ENCODE measurements at places on chromosomes 7 and 10.

DNA sequence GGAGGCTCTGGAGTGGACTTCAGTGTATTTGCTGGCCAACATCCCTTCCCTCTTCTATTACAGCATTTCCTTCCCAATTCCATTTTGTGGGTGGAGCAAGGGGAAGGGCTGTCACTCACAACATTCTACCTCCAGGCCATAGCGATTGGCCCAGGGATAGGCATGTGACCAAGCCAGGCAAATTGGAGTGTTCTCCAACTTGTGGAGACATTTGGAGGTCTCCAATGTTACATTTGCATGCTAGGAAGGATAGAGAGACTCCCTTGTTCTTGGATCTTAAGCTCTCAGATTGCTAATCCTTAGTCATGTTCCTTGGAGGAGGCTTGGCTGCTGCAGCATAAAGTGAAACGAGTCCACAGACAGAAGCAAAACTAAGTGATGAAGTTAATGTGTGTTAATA lies 95.6 kb upstream of the KIF5B start:
- no peak for DNase-seq

DNA sequence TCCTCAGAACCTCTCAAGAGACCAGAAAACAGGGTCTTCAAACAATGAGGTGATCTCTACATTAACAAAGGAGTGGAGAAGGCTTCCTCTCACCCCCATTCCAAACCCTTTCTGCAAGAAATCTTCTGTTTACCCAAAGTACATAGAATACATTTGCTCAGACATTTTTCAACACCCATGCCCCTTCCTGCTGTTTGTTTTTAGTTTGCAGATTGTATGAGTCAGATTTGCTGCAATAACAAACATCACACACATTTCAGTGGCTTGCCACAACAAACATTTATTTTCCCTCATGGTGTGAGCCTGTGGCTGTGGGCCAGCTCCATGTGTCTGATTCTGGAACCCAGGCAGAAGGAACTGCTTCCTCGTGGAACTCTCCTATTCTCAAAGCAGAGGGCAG lies 68.2 kb upstream of the BAIAP2L1 start:
- DNase-seq, result no peak

- no peak for DNase-seq
Measured at GRCh38 chr7:36311539-36311938, 78.1 kb upstream of the ANLN start.

DNA sequence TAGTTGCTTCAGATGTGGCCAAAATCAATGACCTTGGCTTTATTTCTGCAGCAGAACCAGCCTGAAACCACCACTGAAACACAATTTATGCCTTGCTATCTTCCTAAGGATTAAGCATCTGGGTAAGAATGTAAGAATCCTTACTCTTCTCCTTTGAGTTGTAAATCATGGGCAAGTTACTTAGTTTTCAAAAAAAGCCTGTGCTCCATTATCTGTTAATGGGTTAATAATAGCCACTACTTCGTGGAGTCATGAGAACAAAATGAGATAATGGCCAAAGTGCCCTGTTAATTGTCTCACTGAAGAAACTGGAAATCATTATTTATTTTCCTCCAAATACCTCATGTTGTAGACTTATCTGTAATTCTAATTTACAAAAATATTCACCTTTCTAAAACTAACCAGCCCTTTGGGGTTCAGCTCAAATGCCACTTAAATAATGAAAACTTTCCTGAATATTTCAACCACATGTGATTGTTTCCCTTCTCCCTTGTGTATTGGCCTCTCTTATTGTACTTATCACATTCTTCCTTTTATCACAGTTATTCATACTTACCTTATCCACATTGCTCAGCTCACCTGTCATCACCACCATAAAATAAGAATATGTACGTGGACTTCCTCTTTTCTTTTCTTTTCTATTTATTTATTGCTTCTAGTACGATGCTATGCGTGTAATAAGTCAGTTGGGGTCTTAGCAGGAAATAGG lies 2.0 kb upstream of the AASS start:
- no peak for DNase-seq

- DNase-seq, result no peak
Measured at GRCh38 chr7:156147756-156148504, 335.7 kb upstream of the SHH start.

DNA sequence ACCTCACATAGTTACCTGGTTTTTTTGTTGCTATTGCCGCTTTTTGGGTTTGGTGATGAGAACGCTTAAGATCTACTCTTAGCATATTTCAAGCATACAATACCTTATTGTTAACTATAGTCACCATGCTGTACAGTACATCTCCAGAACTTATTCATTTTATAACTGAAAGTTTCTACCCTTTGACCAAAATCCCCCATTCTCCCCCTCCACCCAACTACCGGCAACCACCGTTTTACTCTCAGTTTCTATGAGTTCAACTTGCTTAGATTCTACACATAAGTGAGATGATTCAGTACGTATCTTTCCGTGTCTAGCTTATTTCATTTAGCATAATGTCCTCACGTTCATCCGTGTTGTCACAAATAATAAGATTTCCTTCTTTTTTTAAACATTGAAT lies 86.7 kb upstream of the IL6 start:
- no peak for DNase-seq

DNA sequence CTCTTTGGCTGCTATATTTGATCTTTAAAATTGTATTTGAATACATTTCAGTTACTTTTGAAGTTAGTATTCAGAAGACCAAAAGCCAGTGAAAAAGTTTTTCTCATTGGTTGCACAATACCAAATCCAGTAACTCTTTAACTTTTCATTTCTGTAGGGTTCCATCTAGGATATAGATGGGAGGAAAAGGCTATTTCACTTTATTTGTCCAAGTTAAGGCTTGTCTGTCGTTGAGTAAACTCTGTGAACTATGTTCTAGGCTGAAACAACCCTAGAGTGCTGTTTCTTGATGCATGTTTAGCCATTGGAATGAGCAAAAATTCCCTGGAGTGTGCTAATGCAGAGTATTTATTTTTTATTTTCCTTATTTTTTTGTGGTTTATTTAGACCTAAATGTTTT lies 834.7 kb upstream of the KCND2 start:
- DNase-seq, result no peak

GRCh38 chr10:44060221-44060620 lies 324.7 kb downstream of the CXCL12 start:
- no peak for DNase-seq

Data from pons (tissue), 1 donor.